Breast epithelium (tissue), 4 donors: ENCODE measurements at places on chromosomes 1 and 21. TPM values are rescaled to one million over a fixed set of nuclear protein-coding genes. Genes with fewer than 3 reads are reported as not detected.
A peak's percentile ranks its signal among the peaks of the same experiment; 100 is the strongest.

Gene S100B
- total RNA-seq = 61.3 TPM

Gene CFAP107
- total RNA-seq = not detected

Gene RAP1GAP
- total RNA-seq = 6.0 TPM

Gene CD5L
- total RNA-seq = not detected

Gene IRF6
- total RNA-seq = 42.9 TPM

DNA sequence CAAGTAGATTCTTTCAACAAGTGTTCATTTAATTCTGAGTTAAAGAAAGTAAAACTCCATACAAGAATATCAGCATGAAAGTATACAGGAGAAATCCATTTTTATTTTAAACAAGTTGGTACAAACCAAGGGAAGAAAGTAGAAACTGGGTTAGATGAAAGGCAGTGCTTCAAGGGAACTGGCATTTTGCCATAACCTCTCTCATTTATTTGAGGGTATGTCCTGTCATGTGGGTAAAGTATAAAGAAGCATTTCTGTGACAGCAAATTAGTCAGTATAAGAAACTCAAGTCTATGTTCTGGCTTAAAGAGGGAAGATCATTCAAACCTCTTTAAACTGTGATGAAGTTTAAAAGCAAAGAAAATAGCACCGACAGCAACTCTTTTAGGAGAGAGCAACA lies 32.0 kb downstream of the OLFM3 start:
- H3K4me3 ChIP-seq = no peak overlapping the region
- no peaks in the 10 kb centered on the region for H3K4me1 ChIP-seq
- no peaks in the 10 kb centered on the region for H3K36me3 ChIP-seq

- no peak overlapping the region for H3K4me3 ChIP-seq
- DNase-seq = no peak
- H3K4me1 ChIP-seq = no peaks in the 10 kb centered on the region
- no peaks in the 10 kb centered on the region for H3K36me3 ChIP-seq
These were observed 14.6 kb upstream of the LGALS8 start for GRCh38 chr1:236509203-236509602.

GRCh38 chr1:180588121-180588520 lies 29.4 kb downstream of the OVAAL start:
- no peaks in the 10 kb centered on the region for H3K27me3 ChIP-seq
- no peaks in the 10 kb centered on the region for H3K4me1 ChIP-seq
- no peak overlapping the region for H3K27ac ChIP-seq
- no peaks in the 10 kb centered on the region for H3K36me3 ChIP-seq
- no peak for DNase-seq
- H3K4me3 ChIP-seq = no peak overlapping the region

- H3K36me3 ChIP-seq = no peaks in the 10 kb centered on the region
- no peak overlapping the region for H3K27ac ChIP-seq
- H3K4me3 ChIP-seq = no peak overlapping the region
These were observed 398.0 kb downstream of the PTPRU start for GRCh38 chr1:29634324-29634723.

- H3K27me3 ChIP-seq = no peaks in the 10 kb centered on the region
- no peak overlapping the region for H3K4me3 ChIP-seq
- peak overlapping the region; percentile 68 for H3K27ac ChIP-seq
- DNase-seq = no peak
These were observed 35.6 kb upstream of the PUM1 start for GRCh38 chr1:31101147-31101502.

DNA sequence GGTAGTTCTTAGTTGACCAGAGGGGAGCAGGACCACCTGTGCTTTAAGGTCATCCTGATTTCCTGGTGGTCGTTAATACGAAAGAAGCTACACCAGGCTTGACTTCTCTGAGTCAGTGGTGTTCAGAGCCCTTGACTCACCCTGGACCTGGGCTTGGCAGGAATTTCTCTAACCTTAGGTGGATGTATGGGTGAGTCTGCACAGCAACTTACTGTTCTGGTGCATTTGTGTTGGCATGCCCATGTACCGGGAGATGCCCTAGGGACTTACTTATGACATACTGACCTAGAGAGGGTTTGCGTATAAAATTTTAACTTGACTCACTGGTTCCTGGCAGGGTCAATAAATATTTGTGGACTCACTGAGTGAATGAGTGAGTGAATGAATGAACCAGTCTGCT lies 304.6 kb downstream of the DISC1 start:
- no peaks in the 10 kb centered on the region for H3K27me3 ChIP-seq
- H3K4me1 ChIP-seq = no peaks in the 10 kb centered on the region
- no peak overlapping the region for H3K4me3 ChIP-seq
- DNase-seq = no peak

DNA sequence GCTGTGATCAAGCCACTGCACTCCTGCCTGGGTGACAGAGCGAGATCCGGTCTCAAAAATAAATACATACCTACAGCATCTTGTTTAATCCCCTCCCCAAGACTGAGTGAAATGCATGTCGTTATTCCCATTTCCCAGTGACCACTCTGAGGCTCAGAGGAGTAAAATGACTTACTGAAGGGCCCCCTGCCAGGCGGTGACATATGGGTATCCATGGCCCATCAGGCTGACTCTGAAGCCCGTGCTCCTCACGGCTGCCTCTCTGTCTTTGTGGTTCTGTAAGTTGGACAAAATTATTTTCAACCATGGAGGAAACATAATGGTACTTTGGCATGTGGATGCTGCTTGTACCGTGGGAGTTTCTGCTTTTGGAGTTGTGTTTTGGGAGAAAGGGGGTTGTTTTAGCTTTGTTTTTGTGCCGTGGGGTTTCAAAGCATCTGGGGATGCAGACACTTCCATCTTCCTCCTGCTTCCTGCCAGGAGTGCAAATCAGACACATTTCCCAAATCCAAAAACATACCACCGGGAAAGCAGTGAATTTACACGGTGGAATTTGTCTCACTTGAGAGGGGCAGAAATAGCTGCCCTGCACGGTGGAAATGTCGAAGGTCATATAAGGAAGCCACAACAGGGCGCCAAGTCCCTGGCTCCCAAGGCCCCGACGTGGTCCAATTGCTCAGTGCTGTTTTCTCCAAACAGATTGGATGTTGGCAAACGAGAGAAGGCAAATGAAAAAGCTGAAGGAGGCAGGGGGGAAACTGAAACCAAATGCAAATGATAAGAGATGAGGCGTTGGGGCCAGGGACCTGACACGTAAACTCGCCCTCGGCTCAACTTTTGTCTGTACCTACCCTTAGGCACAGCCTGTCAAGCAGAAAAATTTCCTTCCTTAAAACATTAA lies 17.1 kb upstream of the PINK1 start:
- no peak for DNase-seq
- H3K36me3 ChIP-seq = no peaks in the 10 kb centered on the region
- H3K4me1 ChIP-seq = no peaks in the 10 kb centered on the region
- H3K27ac ChIP-seq = no peak overlapping the region
- no peaks in the 10 kb centered on the region for H3K27me3 ChIP-seq

DNA sequence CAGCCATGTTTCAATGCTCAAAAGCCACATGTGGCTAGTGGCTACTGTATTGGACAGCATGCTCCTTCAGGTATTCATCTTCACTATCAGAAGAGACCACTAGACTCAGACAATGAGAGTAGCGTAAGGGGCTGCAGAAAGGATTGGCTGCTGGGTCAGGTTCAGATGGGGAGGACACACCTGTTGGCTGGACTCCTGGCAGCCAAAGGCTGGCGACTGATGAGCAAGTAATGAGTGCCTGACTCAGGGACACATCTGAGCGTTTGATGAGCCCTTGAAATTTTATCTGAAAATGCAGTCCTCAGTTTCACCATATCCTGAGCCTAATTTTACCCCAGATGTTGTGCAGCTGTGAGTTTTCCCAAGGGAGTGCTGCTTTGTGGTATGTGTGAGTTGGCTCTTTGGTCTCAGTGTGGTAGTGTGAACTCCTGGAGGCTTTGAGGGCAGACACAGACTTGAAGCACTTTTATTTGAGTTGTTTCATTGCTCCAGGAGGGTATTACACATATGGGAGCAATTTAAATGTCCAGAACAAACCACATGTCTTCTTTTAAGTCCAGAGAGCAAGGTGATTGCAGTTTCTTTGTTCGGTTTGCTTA lies 9.6 kb downstream of the ST6GALNAC3 start:
- no peaks in the 10 kb centered on the region for H3K36me3 ChIP-seq
- no peaks in the 10 kb centered on the region for H3K27me3 ChIP-seq
- no peak overlapping the region for H3K4me3 ChIP-seq
- H3K27ac ChIP-seq = no peak overlapping the region

GRCh38 chr1:153465811-153466636 lies 5.6 kb upstream of the S100A7 start:
- H3K27me3 ChIP-seq = no peaks in the 10 kb centered on the region
- H3K4me3 ChIP-seq = no peak overlapping the region
- H3K27ac ChIP-seq = no peak overlapping the region
- DNase-seq = no peak

- no peaks in the 10 kb centered on the region for H3K36me3 ChIP-seq
- DNase-seq = no peak
- no peaks in the 10 kb centered on the region for H3K4me1 ChIP-seq
- H3K27me3 ChIP-seq = no peaks in the 10 kb centered on the region
These were observed 47.5 kb upstream of the EEIG2 start for GRCh38 chr1:108512239-108513043.

DNA sequence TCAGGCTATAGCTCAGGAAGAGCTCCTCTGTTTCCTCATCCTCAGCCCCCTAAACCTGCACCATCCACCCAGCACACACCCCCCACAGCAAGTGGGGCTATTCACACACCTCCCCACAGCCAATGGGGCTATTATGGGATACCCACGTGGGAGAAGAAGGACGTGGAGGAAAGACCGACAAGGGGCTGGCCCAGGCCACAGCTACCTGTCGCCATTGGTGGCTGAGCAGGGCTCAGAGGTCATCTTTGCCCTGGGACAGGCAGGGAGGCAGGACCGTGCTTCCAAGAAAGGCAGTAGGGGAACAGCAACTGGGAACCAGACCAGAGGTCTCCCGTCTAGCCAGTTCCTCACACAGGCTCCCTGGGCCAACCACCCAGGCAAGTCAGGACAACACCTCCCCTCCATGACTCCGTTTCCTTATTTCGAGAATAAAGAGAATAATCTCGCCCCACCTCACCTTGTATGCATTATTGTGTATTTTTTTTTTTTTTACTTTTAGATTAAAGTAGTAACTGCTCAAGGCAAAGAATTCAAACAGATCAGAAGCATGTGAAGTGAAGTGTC lies 92.3 kb upstream of the TARDBP start:
- no peak overlapping the region for H3K4me3 ChIP-seq
- no peak for DNase-seq
- H3K4me1 ChIP-seq = no peaks in the 10 kb centered on the region
- H3K27ac ChIP-seq = no peak overlapping the region
- no peaks in the 10 kb centered on the region for H3K36me3 ChIP-seq
- H3K27me3 ChIP-seq = no peaks in the 10 kb centered on the region

DNA sequence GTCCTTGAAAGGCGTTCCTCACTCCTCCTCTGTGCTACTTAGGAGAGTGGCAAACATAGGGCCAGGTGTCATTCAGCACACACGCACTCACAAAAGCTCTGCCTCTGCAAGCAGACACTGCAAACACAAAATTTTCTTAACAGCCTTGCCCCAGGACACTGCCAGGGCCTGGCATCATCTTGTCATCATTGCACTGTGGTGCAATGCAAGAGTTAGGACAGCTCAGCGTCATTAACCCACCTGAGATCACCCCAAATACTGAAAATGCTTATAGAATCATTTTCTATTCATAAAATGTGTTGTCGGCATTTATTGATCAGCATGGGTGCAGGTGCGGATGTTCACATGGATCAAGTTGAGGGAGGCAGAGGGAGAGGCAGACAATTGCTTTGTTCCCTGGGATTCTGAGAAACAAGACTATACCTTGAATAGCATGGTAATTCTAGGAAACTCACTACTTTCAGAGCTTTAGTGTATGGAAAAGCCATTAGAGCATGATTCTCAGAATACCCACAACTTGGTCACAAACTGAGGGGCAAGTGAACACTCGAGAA lies 3.0 kb downstream of the ADAM30 start:
- no peaks in the 10 kb centered on the region for H3K4me1 ChIP-seq
- DNase-seq = no peak

GRCh38 chr1:101235696-101236515 lies 913 bp upstream of the S1PR1 start:
- DNase-seq = no peak
- peak overlapping the region; percentile 56 for H3K4me3 ChIP-seq
- no peaks in the 10 kb centered on the region for H3K4me1 ChIP-seq
- peak overlapping the region; percentile 87 for H3K27ac ChIP-seq

DNA sequence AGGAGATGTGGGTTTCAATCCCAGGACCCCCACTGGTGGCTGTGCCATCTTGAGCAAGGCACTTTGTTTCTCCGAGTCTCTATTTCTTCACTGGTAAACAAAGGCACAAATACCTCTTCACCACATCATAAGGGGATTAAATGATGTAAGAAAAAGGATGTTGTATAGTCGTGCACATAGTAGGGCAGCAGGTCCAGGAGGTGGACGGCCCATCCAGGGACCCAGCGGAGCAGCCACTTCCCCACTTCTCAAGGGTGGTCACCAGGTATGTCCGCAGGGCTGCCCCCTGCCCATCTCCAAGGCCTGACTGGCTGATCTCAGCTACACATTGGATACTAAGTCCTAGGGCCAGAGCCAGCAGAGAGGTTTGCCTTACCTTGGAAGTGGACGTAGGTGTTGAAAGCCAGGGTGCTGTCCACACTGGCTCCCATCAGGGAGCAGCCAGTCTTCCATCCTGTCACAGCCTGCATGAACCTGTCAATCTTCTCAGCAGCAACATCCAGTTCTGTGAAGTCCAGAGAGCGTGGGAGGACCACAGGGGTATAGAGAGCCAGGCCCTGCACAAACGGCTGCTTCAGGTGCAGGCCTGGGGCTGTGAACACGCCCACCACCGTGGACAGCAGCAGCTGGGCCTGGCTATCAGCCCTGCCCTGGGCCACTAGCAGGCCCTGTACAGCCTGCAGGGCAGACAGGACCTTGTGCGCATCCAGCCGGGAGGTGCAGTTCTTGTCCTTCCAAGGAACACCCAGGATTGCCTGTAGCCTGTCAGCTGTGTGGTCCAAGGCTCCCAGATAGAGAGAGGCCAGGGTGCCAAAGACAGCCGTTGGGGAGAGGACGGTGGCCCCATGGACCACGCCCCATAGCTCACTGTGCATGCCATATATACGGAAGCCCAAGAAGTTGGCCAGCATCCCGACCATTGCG lies 4.0 kb downstream of the AGT start:
- no peaks in the 10 kb centered on the region for H3K36me3 ChIP-seq
- no peaks in the 10 kb centered on the region for H3K27me3 ChIP-seq
- H3K4me1 ChIP-seq = peaks cover 7% of the 10 kb centered on the region
- no peak overlapping the region for H3K4me3 ChIP-seq
- DNase-seq = no peak

DNA sequence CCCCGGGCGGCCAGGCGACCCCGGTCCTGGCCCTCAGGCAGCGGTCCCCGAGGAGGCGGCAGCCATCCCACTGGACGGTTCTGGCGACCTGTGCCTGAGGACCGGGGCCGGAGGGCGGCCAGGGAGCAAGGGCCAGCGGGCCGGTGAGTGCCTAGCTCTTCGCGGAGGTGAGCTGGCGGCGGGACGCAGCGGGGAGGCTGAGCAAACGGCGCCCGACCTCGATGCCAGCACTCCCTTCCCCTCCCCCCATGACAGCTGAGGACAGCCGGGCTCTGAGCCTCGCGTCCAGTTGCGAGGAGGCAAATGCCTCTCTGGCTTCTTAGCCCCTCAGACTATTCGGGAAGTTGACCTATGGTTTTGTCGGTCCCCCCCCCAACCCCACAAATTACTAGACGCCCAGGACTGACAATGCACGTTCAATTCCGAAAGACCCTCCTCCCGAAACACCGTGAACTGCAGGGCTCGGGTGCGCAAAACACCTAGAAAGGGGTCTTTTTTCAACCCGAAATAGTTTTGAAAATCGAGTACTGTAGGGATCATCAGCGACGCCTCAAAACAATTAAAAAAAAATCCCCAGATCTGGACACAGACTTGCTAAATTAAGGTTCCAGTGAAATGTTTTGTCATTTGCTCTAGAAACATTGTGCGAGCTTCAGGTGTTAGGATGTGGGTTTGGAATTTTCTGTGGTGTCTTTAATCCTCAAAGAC lies 8.3 kb downstream of the CDKN2C start:
- no peaks in the 10 kb centered on the region for H3K4me1 ChIP-seq
- H3K27me3 ChIP-seq = no peaks in the 10 kb centered on the region
- peak overlapping the region; percentile 89 for H3K27ac ChIP-seq
- DNase-seq = no peak
- no peaks in the 10 kb centered on the region for H3K36me3 ChIP-seq
